ENCODE measurements at places on chromosomes 6 and 20. TPM values are rescaled to one million over a fixed set of nuclear protein-coding genes. Genes with fewer than 3 reads are reported as not detected.

The DAAM2 gene
- total RNA-seq, result 25.7 TPM

The OR2H2 gene
- total RNA-seq, result not detected

The ARFGEF3 gene
- 1.5 TPM for total RNA-seq

The ZFP64 gene
- total RNA-seq, result 9.6 TPM

The SPTLC3 gene
- 8.4 TPM for total RNA-seq

The RPS18 gene
- 3,959 TPM for total RNA-seq

The TUBB2B gene
- 12.7 TPM for total RNA-seq

The HTR1B gene
- total RNA-seq, result not detected

The SCAND1 gene
- total RNA-seq, result 77.0 TPM

The TXLNB gene
- 2.5 TPM for total RNA-seq

The FRK gene
- total RNA-seq, result 0.27 TPM

The COL9A3 gene
- total RNA-seq, result 9.8 TPM

The CD109 gene
- 23.2 TPM for total RNA-seq

All from sigmoid colon (tissue), 7 donors.